Stimulated activated CD8-positive, alpha-beta memory T cell treated with anti-CD3 and anti-CD28 coated beads, Interleukin-4, amount 100 ng/mL, for 48 hours (primary cell): ENCODE measurements at places on chromosomes 6 and 20.

- DNase-seq, result no peak
Measured at GRCh38 chr6:1616701-1617463, 7.2 kb downstream of the FOXC1 start.

DNA sequence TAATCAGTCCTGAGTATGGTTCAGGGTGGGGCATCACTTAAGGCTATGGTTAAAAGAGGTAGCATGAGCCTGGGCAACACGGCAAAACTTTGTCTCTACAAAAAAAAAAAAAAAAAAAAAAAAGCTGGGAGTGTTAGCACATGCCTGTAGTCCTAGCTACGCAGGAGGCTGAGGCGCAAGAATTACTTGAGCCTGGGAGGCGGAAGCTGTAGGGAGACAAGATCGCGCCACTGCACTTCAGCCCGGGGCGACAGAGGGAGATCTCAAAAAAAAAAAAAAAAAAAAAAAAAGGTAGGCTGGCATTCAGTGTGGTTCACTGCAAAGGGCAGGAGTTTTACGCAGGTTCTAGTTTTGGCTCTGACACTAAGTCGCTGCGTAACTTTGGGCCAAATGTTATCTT lies 15.1 kb downstream of the ELOVL2 start:
- DNase-seq, result no peak

DNA sequence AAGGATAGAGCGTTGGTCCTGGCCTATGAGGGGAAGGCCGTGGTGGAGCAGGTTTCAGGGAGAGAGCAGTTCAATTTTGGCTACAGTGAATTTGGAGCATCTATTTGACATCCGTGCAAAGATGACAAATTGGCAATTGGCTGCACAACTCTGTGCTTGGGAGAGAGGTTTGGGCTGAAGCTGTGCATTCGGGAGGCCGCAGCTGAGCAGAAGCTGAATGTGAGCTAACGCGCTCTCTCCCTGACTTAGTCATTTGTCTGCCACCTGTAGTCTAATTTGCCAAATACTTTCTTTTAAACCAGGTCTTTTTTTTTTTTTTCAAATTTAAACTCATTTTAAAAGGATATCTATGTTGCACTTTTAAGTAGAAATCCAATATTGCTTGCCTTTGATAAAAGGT lies 78.8 kb downstream of the PHACTR3 start:
- no peak for DNase-seq

GRCh38 chr6:112014483-112014882 lies 39.4 kb upstream of the CCN6 start:
- DNase-seq, result no peak

DNA sequence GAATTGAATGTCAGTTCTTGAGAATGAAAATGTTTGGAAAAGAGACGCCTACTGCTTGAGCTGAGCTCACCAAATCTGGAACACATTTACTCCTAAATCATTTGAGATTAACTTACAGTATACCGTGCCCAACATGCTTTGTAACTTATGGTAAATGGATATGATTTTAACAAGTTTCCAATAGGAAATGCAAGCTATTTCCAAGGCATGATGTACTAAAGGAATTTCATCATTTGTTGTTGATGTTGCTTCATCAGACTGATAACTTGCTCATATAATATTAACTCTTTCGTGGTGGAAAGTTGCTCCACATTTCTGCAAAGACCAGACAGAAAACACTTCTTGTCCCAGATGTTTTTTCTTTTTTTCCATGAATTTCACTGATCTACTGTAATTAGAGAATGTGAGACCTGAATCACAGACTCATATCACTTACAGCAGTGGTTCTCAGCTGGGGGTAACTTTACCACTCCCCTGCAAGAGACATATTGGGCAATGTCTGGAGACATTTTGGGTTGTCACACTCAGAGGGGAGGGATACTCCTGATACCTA lies 116.6 kb upstream of the TRAF3IP2 start:
- no peak for DNase-seq

DNA sequence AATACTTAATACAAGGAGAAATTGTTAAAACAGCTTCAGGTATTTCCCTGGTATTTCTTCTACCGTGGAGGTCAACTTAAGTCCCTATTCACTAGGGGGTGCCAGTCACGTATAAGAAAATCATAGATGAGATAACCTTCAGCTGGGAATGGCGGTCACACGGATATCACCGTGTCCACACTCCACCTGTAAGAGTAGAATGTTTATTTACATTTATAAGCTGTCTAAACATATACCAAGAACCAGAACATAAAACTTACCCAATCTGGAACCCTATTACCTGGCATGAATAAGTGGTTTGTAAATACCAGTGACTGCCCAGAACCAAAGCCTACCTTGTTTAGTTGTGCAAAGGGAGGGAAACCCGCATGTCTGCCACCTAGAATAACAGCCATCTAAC lies 1.9 kb upstream of the ELOVL4 start:
- peak; percentile 63 for DNase-seq

DNA sequence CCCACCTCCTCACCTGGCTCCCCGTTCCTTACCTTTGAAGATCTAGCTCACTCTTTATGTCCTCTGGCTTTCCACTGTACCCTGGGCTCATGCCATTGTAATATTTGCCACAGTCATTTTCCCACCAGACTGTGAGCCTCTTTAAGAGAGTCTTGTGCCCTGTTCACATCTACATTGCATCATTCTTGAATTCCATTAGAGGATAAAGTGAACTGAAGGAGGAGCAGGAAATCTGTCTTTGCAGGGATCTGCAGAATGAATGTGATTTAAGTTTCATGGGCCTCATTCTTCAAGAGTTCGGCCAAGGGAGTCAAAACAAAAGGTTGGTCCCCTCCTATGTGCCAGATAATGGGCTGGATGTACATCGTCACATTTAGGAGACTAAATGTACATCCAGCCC lies 272.6 kb upstream of the CITED2 start:
- DNase-seq, result no peak

DNA sequence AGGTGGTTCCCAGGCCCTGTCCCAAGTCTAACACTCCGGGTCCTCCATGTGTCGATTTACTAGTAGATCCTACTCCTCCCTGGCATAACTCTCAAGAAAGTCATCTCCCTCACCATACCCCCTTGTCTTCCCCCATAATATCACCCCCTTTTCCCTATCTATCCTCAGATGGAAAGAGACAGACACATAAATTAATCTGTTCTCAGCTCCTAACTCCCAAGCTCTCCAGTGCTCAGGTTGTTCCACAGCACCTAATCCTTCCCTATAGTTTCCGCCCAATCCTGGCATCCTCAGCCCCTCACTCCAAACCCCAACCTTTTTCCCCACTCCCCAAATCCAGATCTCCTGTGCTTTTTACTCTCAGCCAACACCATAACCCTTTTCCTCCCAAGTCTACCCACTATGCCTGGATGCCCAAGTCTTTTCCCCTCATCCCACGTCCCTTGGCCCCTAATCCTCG lies 808 bp downstream of the ILRUN start:
- DNase-seq, result no peak

DNA sequence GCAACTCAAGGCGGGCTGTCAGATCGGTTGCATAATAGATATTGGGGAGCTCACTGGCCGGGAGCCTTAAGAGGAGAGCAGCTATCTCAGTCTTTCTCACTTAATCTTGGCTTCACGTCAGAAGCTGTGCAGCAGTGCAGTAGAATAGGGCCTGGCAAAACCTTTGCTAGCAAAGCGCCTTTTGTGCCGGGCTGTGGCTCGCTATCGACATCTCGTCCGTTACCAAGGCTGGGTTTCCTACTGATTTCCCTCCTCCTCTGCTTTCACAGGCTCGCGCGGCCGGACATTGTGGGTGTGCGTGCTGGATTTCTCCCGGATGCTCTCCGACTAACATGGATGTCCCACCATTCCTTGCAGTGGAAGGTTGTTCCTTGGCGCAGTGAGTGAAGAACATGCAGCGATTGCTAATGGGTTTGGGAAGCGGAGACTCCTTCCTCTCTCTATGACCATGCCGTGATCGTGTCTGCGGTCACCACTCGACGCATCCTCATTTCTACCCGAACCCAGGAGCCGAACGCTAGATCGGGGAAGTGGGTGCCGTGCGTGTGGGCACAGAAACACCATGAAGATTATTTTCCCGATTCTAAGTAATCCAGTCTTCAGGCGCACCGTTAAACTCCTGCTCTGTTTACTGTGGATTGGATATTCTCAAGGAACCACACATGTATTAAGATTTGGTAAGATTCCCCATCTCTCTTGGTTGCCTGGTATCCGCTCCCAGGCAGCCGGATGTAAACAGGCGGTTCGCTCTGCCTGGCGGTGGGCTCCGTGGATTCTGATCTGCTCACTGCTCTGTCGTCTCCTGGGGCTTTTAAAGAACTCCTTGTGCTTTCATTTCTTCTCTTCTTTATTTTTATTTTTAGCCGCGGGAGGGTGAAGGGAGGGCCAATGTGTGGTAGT lies 5.5 kb downstream of the GRIK2 start:
- no peak for DNase-seq

DNA sequence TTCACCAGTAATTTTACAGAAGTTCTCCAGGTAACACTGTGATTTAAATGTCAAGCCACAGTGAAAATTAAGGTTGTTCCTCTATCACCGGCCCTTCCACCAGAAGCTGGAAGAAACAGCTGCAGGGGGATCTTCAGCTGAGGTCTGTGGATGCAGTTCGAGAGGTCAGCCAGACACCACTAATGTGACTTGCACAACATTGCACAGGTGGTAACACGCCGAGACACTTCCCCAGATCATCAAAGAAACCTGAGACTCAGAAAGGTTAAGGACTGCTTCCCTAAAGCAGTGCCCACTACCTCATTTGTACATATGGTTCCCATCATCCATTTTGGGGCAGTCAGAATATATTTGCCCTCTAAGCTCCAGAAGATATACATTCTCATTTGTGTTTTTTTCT lies 8.1 kb upstream of the SERPINB9 start:
- peak; percentile 18 for DNase-seq

GRCh38 chr6:116767715-116768114 lies 2.2 kb upstream of the FAM162B start:
- no peak for DNase-seq

DNA sequence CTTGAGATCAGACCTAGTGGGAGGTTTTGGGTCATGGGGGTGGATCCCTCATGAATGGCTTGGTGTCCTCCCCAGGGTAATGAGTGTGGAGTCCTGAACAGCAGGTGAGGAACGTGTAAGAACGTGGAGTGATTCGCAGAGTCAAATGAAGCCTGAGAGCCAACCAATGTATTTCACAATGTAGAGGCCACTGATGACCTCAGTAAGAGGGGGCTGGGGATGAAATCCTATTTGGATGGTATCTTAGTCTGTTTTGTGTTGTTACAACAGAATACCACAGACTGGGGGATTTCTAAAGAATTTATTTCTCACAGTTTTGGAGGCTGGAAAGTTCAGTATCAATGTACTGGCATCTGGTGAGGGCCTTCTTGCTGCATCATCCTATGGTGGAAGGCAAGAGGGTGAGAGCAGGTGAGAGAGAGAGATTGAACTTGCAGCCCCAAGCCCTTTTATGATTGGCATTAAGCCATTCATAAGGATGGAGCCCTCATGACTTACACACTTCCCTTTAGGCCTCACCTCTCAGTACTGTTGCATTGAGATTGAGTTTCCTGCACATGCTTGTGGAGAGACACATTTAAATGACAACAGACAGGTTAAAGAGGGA lies 47.3 kb upstream of the HIVEP1 start:
- DNase-seq, result no peak

- no peak for DNase-seq
Measured at GRCh38 chr6:12115492-12115891, 103.4 kb downstream of the HIVEP1 start.

GRCh38 chr6:24107294-24107693 lies 18.7 kb upstream of the NRSN1 start:
- DNase-seq, result no peak

- DNase-seq, result no peak
Measured at GRCh38 chr6:113076116-113076515, 729.0 kb downstream of the RFPL4B start.

GRCh38 chr20:58102744-58103516 lies 125.5 kb downstream of the ANKRD60 start:
- peak; percentile 66 for DNase-seq

- DNase-seq, result no peak
Measured at GRCh38 chr20:1809131-1809572, 86.1 kb upstream of the SIRPA start.
